ENCODE measurements at places on chromosomes 16 and 17.

DNA sequence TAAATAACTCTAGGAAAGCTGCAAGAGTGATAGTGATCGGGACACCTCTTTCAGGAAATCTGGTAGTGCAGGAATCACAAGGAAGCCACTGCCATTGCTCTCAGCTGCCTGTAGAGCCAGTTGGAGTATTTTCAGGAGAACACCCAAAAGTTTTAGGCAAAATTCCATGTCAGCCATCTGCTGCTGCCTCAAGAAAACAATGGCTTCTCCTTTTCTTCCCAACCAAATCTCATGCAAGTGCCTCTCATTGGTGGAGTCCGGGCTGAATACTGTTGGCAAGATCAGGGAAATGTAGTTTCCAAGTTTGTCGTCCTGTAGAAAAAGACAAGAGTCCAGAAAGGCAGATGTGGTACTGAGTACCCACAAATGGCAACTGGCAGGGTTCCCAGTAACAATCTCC lies 54.9 kb upstream of the TANC2 start:
- H3K4me1 ChIP-seq, result no peaks in the 10 kb centered on the region
- H3K4me3 ChIP-seq, result no peak overlapping the region
- DNase-seq, result no peak
- no peak overlapping the region for H3K27ac ChIP-seq

DNA sequence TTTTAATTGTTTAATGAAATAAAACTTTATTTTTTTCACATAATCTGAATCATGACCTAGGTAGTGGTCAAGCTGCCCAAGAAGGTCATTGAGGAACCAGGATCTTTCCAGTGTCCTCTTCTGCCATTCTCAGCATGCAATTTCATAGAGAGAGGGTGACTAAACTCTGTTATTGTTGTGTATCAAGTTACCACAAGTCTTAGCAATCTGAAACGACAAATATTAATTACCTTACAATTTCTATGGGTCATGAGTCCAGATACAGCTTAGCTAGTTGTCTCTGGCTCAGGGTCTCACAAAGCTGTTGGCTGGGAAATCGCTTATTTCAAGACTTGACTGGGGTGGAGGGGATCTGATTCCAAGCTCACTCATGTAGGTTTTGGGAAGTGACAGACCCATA lies 37.6 kb downstream of the FTO start:
- H3K4me1 ChIP-seq, result peaks cover 8% of the 10 kb centered on the region
- H3K27ac ChIP-seq, result no peak overlapping the region
- no peaks in the 10 kb centered on the region for H3K27me3 ChIP-seq
- no peaks in the 10 kb centered on the region for H3K36me3 ChIP-seq
- no peak overlapping the region for H3K4me3 ChIP-seq

DNA sequence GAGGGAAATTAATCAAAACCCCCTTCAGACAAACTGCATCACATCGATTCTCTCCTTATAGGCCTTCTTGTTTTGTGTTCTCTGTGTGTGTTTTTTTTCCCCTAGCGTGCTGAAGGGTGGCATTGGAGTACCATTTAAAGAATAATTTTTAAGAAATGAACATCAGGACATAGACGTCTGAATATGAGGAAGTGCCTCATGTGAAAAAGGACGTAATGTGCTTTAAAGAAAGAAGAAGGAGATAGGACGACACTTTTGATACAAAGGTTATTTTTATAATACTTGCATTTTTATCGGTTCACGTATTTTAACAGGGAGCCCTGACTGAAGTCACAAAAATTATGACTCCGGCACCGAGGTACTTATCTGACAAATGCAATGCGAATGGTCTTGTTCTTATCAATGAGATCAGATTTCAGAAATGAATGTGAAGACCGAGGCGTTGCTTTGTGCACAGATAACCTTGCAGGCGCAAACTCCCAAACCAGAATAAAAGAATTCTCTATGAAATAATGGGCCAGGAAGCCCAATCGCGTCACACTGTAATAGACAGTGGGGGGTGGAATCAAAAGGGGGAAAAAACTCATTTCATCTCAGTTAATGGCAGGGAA lies 606.3 kb downstream of the MAF start:
- H3K27ac ChIP-seq, result no peak overlapping the region
- no peaks in the 10 kb centered on the region for H3K36me3 ChIP-seq
- no peaks in the 10 kb centered on the region for H3K27me3 ChIP-seq
- H3K4me3 ChIP-seq, result no peak overlapping the region

- no peak overlapping the region for H3K4me3 ChIP-seq
- H3K27ac ChIP-seq, result no peak overlapping the region
- H3K36me3 ChIP-seq, result no peaks in the 10 kb centered on the region
- DNase-seq, result no peak
Observed at GRCh38 chr17:42629411-42630009, 20.0 kb downstream of the TUBG1 start.

- H3K4me3 ChIP-seq, result no peak overlapping the region
- H3K27ac ChIP-seq, result no peak overlapping the region
- peaks cover 2% of the 10 kb centered on the region for H3K36me3 ChIP-seq
- peaks cover 41% of the 10 kb centered on the region for H3K4me1 ChIP-seq
- DNase-seq, result no peak
- H3K27me3 ChIP-seq, result no peaks in the 10 kb centered on the region
Observed at GRCh38 chr17:35812456-35812855, 3.2 kb downstream of the TAF15 start.

GRCh38 chr17:68458260-68459036 lies 1.2 kb upstream of the WIPI1 start:
- H3K27ac ChIP-seq, result no peak overlapping the region
- peaks cover 48% of the 10 kb centered on the region for H3K4me1 ChIP-seq
- peak overlapping the region; percentile 71 for H3K4me3 ChIP-seq

DNA sequence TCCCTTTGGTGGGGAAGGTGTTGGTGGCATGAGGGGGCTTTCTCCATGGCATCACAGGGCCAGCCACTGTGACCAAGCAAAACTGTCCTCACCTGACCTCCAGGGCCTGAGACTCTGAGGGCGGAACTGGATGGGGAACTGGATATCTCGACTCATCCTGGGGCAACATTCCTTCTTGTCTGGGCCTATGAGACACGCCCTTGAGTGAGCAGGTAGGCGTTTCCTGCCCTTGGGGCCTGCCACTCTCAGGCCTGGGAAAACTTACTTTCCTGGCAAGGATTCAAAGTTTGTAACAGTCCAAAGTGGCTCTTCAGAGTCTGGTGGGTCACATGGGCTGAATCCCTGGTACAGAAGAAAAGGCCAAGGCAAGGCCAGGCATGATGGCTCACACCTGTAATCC lies 9.6 kb downstream of the MT1X start:
- no peaks in the 10 kb centered on the region for H3K36me3 ChIP-seq
- H3K27ac ChIP-seq, result no peak overlapping the region
- no peak for DNase-seq
- H3K27me3 ChIP-seq, result no peaks in the 10 kb centered on the region

DNA sequence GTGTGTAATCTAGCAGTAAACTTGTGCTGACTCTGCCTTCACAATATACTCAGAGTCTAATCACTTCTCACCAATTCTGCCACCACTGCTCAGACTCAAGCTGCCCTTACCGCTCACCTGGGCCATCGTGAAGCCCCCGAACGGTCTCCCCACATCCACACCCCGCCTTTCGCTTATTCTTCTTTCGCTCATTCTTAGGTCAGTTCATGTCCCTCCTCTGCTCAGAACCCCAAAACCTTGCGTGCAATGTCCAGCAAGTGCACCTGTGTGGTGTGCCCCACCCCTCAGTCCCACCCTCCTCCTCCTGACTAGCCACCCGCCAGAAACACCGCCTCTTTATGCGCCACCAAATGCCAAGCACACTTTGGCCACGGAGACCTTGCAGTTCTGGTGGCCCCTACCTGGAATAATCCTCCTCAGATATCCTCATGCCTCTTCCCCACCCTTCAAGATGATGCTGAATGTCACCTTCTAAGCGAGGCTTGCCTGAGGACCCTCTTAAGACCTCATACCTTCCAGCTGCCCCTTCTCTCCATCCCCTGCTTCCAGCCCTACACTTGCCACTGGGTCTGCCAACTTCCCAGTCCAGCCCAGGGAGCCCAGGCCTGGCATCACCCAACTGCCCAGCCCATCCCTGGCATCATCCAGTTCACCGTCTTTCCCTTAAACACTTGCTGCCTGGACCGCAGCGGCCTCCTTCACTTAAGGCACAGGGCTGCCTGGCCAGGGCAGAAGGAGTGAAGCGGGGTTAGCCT lies 34.3 kb upstream of the RBFOX3 start:
- no peaks in the 10 kb centered on the region for H3K4me1 ChIP-seq
- H3K27me3 ChIP-seq, result peaks cover 2% of the 10 kb centered on the region
- no peak overlapping the region for H3K27ac ChIP-seq
- H3K4me3 ChIP-seq, result no peak overlapping the region
- H3K36me3 ChIP-seq, result no peaks in the 10 kb centered on the region

DNA sequence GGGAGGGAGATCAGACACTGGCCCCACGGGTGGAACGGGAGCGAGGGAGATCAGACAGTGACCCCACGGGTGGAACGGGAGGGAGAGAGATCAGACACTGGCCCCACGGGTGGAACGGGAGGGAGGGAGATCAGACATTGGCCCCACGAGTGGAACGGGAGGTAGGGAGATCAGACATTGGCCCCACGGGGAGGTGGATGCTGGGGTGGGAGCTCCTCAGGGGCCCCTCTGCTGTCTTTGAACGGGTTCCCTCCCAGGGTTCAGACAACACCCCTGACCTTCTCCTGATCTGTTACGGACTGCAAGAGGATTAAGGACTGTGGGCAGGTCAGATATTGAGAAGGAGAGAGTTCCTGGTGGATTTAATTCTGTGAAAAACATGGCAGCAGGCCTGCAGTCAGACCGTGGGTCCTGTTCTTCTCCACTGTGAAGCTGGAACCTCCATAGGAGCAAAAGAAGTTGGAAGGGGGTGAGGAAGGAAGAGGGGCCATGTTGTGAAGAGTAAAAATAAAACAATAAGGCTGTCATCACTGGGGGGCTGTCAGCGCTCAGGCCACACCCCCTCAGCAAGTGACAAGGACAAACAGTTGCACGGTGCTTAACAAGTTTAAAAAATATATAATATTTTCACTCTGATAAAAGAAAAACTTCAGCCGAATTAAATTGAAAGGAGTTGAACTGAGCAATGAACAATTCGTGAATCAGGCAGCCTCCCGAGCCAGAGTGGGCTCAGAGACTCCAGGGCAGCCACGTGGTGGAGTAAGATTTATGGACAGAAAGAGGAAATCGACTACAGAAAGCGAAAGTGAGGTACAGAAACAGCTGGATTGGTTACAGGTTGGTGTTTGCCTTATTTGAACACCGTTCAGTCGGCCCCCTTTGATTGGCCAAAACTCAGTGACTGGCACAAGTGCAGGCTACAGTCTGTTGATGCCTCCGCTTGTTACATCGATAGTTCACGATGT lies 348.7 kb upstream of the TNRC6C start:
- H3K27ac ChIP-seq, result peak overlapping the region; percentile 25
- peak overlapping the region; percentile 67 for H3K4me3 ChIP-seq
- H3K27me3 ChIP-seq, result no peaks in the 10 kb centered on the region
- no peaks in the 10 kb centered on the region for H3K36me3 ChIP-seq

GRCh38 chr16:81369888-81370504 lies 55.2 kb downstream of the GAN start:
- no peak overlapping the region for H3K4me3 ChIP-seq
- H3K4me1 ChIP-seq, result no peaks in the 10 kb centered on the region
- H3K36me3 ChIP-seq, result peaks cover 26% of the 10 kb centered on the region
- no peak overlapping the region for H3K27ac ChIP-seq

DNA sequence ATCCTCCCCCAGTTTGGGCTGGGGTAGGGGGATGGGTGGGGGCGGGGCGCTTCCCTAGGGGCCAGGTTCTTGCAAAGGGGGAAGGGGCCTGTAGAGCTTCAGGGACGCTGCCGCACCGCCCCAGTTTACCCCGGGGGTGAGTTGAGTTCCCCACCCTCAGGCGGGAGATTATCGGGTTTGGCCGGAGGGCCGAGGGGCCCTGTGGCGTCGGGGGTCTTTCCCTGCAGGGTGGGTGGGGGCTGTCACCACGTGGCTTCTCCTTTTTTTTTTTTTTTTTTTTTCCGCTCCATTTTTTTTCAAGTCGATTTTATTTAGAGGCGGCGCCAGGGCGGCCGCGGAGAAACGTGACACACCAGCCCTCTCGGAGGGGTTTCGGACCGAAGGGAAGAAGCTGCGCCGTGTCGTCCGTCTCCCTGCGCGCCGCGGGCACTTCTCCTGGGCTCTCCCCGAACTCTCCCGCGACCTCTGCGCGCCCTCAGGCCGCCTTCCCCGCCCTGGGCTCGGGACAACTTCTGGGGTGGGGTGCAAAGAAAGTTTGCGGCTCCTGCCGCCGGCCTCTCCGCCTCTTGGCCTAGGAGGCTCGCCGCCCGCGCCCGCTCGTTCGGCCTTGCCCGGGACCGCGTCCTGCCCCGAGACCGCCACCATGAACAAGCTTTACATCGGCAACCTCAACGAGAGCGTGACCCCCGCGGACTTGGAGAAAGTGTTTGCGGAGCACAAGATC lies at the start of gene IGF2BP1:
Gene IGF2BP1, plus strand, starts transcription at position 283 of the 724 bp plus-strand sequence. Its CDS starts 361 bp downstream, at position 644.
- H3K4me1 ChIP-seq, result peaks cover 18% of the 10 kb centered on the region
- H3K36me3 ChIP-seq, result no peaks in the 10 kb centered on the region
- H3K4me3 ChIP-seq, result peak within 1 kb of the TSS; percentile 28
- peaks cover 35% of the 10 kb centered on the region for H3K27me3 ChIP-seq

DNA sequence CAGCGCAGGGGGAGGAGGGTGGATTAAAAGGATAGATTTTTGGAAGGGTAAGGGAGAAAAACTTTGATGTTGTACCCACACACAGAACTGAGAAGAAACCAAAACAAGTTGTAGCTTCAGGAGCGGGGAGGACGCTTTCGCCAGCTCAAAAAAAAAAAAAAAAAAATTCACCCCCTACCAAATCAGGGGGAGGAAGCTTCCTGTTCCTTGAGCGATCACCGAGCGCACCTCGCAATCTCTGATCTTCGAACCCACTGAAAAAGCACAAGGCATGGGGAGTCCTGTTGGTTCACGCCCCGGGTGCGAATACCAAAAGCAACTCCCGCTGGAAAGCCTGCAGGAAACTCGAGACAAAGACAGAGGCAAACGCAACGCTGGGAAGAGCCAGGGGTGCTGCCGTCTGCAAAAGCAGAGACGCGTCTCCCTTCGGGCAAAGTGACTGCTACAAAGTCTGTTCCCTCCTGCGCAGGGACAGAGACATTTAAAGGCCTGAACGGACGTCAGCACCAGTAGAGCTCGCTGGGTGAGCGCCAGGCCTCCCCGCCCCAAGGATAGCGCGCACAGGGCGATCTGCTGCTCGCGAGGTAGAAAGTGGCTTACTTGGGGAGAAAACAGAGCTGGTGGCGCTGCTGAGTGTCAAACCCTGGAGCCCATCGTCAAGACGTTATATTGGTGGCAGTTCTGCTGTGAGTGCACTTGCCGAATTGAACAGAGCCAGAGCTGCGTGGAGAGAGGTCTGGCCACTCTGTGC lies 190.4 kb downstream of the USP22 start:
- peak; percentile 44 for DNase-seq
- no peak overlapping the region for H3K27ac ChIP-seq
- no peaks in the 10 kb centered on the region for H3K36me3 ChIP-seq
- no peaks in the 10 kb centered on the region for H3K4me1 ChIP-seq
- H3K4me3 ChIP-seq, result peak overlapping the region; percentile 85
- peaks cover 22% of the 10 kb centered on the region for H3K27me3 ChIP-seq

GRCh38 chr16:75017670-75018525 lies 19.1 kb downstream of the ZNRF1 start:
- no peak for DNase-seq
- no peak overlapping the region for H3K4me3 ChIP-seq
- H3K27ac ChIP-seq, result no peak overlapping the region
- peaks cover 6% of the 10 kb centered on the region for H3K36me3 ChIP-seq
